Stimulated activated CD4-positive, alpha-beta T cell treated with anti-CD3 and anti-CD28 coated beads, Interleukin-4, amount 100 ng/mL, for 24 hours (primary cell): ENCODE measurements at places on chromosomes 6 and 20.

DNA sequence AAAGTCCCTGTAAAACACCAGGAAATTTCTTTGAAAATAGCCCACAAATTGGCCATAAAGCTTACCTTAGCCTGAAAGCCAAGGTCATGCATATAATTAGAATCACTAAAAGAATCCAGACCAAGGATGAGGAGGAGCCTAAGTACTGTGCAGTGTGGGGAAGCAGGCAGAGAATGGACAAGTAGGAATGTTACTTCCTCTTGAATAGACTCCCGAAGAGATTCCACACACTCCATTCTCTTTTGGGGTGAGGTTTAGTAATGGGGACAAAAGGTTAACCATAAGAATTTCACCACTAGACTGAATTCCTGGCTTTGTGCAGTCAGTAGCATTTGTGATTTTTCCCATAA is 27.5 kb upstream of the MARCKS start:
- DNase-seq, result no peak

DNA sequence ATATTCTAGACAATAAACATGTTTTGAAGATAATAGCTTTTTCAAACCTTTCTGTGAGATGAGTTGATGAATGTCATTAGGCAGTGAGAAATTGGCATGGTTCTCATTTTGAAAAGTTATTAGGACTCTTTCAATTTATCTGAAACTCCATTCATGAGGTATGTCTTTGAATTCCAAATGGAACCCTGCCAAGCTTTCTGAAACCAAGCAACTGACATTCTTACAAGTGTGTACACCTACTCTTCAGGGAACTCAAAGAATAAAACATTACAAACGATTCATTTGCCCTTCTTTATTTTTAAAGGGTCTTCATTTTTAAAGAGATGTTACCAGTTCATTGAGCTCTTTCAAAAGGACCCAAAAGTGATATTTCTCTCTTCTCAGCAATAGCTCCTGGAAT is 2.1 kb upstream of the TRDN start:
- DNase-seq, result no peak

DNA sequence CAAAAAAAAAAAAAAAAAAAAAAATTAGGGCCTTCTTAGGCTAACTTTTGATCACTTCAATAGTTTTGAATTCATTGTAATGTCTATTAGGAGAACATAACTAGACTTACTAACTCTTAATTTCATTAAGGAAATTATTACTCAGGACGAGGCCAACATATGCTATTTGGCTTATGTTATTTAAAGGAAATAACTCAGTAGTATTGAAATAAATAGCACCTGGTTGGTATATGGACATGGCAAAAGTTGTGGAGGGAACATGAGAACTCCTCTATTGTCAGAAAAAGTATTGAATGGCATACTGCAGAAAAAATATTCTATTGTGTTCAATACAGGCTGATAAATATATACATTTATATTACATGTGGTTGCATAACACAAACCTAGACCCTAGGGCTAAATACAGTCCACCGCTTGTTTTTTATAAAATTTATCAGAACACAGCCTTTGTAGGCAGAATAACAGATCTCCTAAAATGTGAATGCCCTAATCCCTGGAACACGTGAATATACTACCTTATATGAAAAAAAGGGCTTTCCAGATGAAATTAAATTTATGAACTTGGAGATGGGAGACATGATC is 18.0 kb downstream of the CYP24A1 start:
- DNase-seq, result no peak

- no peak for DNase-seq
Measured at GRCh38 chr6:6885521-6886170, 222.1 kb upstream of the RREB1 start.

DNA sequence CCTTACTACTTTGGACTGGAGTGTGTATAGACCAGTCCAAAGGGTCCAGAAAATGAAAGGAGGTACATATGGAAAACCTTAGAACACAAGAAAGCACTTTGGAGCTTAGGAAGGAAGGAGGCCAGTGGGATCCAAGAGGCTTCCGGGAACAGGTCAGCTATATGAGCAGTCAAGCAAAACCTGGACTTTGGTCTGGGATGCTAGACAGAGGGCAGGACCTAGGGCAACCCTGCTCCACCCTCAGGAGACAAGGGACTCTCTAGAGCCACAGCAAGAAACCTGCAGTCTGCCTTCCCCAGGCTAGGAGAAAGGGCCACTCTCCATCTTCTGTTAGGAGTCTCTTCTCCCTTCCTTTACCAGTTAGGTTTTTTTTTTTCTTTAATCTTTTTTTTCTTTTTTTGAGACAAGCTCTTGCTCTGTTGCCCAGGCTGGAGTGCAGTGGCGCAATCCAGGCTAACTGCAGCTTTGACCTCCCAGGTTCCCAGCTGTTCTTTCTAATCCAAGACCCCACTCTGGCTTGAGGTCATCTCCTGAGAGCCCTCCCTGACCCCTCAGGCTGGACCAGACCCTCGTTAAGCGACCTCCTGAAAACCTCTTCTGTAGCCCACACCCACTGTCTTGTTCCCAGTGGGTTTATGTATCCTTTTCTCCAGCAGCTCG is 4.6 kb downstream of the KCNK5 start:
- DNase-seq, result no peak

GRCh38 chr6:43771210-43771857 is 1.3 kb downstream of the VEGFA start:
- peak; percentile 72 for DNase-seq

- no peak for DNase-seq
Measured at GRCh38 chr6:14379568-14379967, 262.0 kb downstream of the CD83 start.

GRCh38 chr6:150142670-150143515 is at the start of gene PPP1R14C:
TSS of gene PPP1R14C (plus strand) at chr6:150143044. CDS start at chr6:150143193, 149 bp downstream.
- peak; percentile 6 for DNase-seq

DNA sequence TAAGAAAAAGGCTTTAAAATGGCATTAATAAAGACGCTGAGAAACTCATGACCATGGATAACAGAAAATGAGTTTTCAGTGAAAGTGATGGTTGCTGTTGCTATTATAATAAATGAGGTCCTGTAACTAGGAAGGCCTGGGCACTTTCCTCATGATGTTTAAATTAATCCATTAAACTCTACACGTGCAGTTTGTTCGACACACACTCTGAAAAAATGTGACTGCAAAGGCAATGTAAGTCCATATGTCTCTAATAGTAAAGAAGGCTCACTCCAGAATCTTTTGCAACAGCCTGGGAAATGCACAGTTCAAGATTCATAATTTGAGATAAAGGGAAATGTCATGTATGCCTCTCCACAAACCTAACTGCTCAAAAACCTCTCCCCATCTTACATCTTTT is 153.4 kb downstream of the COL12A1 start:
- no peak for DNase-seq

- DNase-seq, result no peak
Measured at GRCh38 chr6:6750594-6751265, 162.2 kb downstream of the LY86 start.
